GM06990 (cell line): ENCODE measurements at places on chromosomes 3 and 15.

DNA sequence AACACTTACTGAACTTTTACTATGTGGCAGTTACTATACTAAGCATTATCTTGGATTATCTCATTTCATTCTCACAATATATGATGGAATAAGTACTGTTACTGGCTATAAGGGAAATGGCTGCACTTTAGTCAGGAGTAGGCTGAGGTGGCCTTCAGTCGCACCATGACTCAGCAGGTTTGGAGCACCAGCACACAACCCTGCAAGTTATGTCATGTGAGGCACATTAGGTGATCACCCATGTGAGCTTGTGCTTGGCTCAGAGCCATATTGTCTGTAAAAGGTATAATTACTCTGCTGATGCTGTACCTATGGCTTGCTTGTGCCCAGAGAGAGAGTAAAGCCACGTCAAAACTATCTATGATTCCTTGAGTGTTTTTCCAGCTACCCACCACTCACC lies 54.1 kb upstream of the TIPARP start:
- DNase-seq = no peak

DNA sequence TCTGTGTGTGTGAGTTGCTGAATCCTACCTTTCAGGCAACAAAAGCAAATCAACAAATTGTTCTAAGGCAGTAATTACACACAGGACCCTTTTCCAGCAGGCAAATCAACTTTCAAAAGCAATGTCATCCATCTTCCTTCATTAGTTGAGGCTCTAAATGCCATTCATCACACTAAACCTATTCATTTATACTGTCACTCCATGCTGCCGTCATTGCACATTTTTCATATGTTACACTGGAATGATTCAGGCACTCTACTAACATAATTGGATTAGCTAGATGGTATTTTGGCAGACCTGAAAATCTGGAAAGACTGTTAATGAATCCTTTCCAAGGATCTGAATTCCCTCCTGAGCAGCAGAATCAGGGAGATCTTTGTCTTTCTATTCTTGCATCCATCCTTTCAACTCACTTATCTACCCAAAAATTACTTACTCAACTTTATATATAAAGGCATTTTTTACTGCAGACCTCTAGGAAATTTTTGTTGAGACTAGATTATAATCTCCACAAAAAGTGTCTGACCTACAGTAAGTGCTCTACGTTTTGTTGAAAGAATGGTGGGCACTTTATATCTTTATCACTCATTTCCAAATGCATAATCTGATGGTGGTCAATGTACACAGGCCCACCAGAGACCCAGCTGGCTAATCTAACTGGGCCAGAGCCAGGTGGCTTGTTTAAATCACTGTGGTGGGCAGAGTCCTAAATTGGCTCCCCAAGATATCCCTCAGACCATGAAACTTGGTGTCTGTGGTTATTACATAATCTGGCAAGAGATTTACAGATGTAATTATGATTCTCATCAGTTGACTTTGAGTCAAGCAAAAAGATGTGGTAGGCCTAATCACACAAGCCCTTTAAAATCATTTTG lies 25.0 kb downstream of the MIX23 start:
- no peak for DNase-seq

DNA sequence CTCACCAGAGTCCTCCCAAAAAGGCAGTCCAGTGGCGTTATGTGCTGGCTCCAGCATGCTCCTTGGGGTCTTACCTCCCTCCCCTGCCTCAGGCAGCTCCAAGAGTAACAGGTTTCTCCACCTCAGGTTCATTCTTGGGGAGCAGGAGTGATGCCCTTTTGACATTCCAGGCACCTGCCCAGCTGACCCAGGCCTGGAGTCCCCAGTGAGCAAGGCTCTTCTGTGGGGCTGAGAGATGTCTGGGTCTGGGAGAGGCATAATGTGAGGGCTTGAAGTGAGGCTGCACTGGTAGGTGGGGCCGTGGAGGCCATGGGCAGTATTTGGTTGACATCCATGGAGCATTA lies 15.3 kb downstream of the PXYLP1 start:
- DNase-seq = no peak

DNA sequence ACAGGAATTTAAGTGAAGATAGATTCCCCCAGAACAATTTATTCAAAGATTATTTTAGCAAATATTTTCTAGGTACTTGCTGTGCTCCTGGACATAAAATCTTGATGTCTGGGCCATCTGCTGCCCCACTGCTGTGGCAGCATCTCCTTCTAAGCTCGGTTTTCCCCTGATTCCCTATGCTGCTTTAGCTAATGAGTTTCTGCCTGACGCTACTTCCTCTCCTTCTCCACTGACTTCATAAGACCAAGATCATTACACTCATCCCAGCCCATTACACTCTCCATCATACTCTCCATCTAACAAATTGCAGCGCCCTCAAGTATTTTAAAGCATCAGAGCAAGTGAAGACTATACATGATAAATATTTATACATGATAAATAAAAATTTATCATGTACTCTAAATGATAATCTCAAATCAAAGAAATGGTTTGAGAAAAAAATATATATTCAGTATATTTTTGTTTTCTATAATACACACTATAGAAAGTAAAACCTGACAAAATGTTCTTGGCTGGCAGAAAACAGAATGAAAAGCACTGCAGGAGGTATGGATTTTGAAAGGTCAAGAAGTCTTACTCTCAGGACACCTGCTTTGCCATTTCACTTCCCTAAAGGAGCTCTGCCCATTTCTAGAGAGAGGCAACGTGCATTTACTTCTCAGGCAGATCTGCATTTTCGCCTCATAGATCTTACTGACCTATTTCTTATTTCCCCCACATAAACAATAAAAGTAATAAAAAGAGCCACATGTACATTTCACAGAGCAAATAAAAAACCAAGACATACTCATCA lies 232.0 kb downstream of the KCNMB2 start:
- DNase-seq = peak; percentile 21

- no peak for DNase-seq
These were observed 313.7 kb upstream of the ATP10A start for GRCh38 chr15:26176831-26177230.

- DNase-seq = no peak
These were observed 76.2 kb downstream of the COL8A1 start for GRCh38 chr3:99714575-99714974.

DNA sequence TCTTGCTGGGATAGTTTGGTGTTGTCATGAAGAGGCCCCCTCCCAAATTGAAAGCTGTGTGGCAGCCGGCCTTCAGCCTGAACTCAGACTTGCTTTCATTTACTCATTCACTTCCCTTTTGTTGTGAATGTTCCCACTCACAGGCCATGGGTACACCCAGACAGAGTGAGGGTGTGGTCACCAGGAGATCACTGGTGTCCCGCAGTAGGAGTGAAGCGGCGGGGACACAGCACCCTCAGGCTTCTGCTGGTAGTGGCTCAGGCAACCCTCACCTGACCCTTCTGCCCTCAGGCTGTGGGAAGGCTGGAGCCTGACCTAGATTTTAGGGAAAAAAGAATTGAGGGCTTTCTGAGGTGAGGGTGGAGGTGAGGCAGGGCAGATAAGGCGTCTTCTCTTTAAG lies 244.4 kb downstream of the SOX2 start:
- DNase-seq = peak; percentile 25

- DNase-seq = no peak
These were observed 37.9 kb upstream of the CTSH start for GRCh38 chr15:78982736-78983135.

DNA sequence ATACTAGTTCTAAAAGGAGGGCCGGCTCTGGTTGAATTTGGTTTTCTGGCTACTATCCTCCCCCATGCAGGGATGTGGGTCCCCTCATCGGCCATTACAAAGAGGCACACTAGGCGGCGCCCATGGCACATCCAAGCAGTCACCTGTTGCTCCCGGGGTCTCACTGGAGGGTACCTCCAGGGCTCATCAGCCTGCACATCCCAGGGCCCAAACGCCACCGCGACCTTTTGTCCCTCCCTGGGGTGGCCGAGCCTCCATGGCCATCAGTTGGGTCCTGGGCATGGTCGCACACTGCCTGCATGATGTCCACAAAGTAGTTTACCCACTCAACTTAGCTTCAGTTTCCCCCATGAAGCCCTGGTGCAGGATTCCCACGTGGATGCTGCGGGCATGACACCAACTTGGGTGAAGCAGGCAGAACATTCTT lies 28.3 kb downstream of the IDH3A start:
- no peak for DNase-seq

GRCh38 chr3:40187945-40188344 lies 121.6 kb upstream of the EIF1B start:
- DNase-seq = no peak

GRCh38 chr15:25410649-25411048 lies 28.2 kb downstream of the UBE3A start:
- no peak for DNase-seq

- DNase-seq = no peak
These were observed 210.2 kb downstream of the OSBPL10 start for GRCh38 chr3:31770822-31771326.

DNA sequence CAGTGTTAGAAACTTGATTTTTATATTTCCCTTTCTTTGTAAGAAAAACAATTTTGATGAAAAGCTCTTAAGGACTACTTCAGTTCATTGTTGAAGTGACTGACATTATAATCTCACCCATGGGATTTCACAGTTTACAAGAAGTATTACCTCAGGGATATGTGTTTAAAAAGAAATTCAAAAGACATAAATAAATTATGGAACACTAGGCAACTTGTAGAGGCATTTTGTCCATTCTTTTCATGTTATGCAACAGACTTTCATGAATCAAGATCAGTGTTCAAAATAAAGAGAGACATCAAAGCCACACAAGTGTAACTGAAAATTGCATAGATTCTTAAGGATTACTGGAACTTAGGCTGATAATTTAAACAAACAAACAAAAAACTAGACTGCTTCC lies 196.8 kb upstream of the AGTR1 start:
- no peak for DNase-seq

DNA sequence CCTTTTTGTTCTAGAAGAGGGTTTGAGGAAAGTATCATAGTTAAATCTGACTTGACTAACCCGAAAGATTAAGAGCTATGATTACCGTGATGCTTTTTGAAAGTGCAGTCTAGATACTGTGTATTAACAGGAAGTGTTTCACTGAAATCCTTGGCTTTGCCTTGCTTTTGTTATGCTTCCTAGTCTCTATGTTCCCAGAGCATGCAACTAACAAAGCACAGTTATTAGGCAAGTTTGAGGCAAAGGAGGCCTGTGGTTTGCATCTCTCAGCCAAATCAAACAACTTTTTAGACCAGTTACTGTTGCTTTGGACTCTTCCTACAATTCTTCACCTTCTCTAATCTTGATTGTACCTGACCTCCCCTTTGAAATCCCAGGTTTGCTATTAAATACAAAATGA lies 3.9 kb downstream of the LXN start:
- no peak for DNase-seq

- no peak for DNase-seq
These were observed 39.7 kb downstream of the MEF2A start for GRCh38 chr15:99605490-99605931.

DNA sequence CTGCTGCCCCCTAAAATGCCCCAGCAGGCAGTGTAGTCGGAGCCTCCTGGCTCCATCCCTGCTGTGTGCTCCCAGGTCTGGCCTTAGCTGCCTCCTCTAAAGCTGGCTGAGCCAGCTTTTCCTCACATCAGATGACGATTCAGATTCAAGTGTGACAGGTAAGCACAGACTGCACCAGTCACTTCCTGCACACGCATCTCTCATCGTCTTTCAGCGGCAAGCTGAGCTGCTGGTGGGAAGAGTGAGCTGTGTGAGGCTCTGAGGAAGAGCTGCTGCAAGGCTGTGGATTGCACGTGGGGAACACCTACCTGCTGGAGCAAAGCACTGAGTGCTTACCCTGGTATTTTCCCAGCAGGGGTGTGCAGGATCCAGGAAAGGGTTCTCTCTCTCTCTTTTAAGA lies 88.4 kb upstream of the RPL32 start:
- no peak for DNase-seq

DNA sequence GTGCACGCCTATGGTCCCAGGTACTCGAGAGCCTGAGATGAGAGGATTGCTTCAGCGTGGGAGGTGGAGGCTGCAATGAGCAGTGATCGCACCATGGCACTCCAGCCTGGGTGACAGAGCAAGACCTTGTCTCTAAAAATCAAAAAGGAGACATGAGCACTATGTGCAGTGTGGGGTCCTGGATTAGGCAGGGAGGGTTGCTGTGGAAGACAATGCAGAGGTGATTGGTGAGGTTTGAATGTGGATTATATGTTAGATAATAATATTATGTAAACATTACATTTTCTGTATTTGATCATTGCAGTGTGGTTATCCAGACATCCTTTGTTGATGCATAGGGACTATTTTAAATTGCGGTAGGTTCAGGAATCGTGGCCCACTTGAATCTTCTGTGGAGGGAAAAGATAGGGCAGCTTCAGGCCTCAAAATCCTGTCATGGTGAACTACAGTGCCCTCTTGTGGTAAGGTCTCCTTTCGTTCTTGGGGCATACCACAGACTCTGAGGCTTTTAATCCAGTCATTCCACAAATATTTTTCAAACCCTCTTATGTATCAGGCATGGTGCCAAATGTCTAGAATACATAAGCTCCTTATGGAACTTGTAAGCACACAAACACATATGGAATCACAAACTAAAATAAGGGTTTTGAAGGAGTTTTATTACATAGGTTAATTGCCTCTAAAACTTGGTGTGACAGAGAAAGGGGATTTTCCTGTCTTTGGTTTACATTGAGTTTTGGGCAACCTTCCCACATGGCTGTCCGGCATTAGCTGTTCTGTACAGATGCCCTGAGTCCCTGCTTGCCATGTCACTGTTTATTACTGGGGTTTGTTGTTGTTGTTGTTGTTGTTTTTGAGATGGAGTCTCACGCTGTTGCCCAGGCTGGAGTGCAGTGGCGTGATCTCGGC lies 37.7 kb downstream of the GPD1L start:
- DNase-seq = peak; percentile 18

DNA sequence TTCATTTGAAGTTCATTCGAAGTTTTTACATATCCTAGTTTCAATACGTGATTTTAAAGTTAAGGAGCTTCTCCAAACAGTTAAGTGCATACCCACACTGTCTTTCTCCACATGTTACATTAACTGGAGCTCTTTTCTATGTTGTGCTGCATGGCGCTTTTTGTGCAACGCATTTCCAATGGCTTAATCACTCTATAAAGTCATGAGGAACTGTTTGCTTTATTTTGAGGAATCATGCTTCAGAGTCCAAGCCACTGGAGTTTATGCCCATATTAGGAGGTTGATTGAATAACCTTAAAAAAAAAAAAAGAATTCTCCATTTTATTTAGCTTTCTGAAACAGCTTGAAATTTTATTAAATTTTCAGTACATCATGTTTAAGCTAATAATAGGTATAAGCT lies 109.4 kb upstream of the MBNL1 start:
- no peak for DNase-seq

DNA sequence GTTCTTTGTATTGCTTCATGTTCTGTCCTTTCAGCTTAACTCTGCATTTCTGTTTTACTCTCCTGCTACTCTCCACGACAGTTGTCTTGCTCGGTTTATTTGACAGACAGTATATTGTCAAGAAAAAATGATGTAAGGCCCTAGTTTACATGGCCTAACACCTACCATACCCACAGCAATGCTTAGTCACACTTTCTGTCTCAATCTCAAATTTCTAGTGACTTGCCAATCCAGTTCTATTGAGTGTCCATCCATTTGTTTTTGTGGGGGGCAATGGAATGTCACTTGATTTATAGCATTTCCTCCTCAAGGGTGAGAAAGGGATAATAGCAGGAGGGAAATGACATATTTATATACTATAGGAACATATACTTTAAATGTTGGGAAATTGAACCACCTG lies 676.2 kb downstream of the NAALADL2 start:
- DNase-seq = no peak

- DNase-seq = no peak
These were observed 90.5 kb downstream of the IGF1R start for GRCh38 chr15:98738689-98739401.

GRCh38 chr3:15331072-15331605 lies 1.2 kb downstream of the SH3BP5 start:
- DNase-seq = no peak
